SJSA1 (cell line): ENCODE measurements at places on chromosomes 2 and 18. TPM values are rescaled to one million over a fixed set of nuclear protein-coding genes. Genes with fewer than 3 reads are reported as not detected.

Gene DPP10
- total RNA-seq = not detected in 2 replicates

Gene MC2R
- not detected in 2 replicates for total RNA-seq

DNA sequence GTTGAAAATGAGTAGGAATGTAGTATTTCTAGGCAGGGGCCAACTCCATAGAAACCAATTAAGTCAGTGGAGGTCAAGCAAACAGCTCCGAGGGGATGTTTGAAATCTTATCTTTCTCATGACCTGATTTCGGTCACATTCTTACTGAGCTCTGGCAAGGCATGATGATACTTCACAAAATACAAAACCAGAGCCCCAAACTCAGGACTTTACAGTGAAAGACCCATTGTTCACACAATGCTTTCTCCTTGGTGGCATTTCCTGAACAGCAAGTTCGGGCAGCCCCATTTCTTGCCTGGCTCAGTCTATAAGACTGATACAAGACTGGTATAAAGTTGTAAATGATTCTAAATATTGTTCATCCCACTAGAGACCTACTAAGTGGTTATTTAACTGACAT lies 53.3 kb downstream of the LAMA1 start:
- no peak for DNase-seq

- DNase-seq = no peak
Observed at GRCh38 chr2:236172255-236173035, 4.3 kb upstream of the GBX2 start.

GRCh38 chr2:85577386-85578242 lies at the start of gene VAMP8:
TSS of gene VAMP8 (plus strand) at chr2:85577586. CDS start at chr2:85577647, 61 bp downstream.
- no peak for DNase-seq

DNA sequence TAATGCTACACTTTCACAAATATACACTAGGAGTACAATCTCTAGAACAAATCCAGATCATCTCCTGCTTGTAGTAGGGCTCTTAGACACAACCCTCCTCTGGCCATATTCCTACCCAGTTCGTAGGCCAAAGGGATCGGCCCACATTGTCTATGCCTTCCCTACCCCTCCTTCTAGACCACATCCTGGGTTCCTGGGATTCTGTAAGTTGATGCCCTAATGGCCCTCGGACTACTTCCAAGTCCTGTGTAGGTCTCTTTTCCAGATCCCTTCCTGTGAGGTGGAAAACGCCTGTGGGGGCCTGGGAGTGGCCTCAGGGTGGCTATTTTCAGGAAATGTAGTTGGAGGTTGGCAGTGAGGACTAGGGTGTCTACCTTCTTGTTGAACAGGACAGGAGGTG lies 289.7 kb downstream of the ZNF385B start:
- no peak for DNase-seq

GRCh38 chr2:175955136-175955535 lies 46.9 kb downstream of the LNPK start:
- no peak for DNase-seq

GRCh38 chr2:46421361-46421760 lies 58.0 kb upstream of the TMEM247 start:
- DNase-seq = no peak

GRCh38 chr2:233111427-233111826 lies 51.3 kb downstream of the INPP5D start:
- no peak for DNase-seq

GRCh38 chr2:237692601-237693290 lies 65.4 kb downstream of the LRRFIP1 start:
- DNase-seq = peak; percentile 61
